ENCODE measurements at places on chromosomes 11 and 22.

DNA sequence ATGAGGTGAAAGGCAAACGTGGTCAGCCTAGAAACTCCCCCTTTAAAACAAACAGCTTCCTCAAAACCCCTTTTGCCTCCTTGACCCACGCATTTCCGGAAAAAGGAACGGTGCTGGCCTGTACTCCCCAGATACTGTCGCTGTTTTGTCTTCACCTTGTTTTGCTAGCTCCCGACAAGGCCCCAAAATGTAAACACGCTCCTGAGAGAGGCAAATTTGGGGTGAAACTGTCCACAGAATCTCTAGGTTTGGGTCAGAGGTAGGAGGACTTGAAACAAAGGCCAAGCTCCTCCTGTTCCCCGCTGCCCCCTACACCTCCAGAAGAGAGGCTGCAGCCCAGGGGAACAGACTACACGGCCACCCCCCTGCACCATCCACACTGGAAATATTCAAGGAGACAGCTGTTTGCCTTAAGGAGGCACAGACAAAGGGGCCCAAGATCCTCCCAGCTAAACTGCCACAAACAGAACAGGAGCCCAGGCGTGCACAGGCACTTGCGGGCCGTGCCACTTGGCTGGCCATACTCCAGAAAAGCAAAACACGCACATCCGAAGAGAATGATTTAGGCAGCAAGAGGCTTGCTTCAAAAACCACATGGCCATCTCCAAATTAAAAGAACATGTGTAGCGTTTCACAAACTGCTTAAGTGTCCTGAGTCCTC is 160.5 kb upstream of the GRK3 start:
- DNase-seq: no peak

- peak; percentile 27 for DNase-seq
These were observed 1.2 kb downstream of the SLC37A4 start for GRCh38 chr11:119029340-119030028.

DNA sequence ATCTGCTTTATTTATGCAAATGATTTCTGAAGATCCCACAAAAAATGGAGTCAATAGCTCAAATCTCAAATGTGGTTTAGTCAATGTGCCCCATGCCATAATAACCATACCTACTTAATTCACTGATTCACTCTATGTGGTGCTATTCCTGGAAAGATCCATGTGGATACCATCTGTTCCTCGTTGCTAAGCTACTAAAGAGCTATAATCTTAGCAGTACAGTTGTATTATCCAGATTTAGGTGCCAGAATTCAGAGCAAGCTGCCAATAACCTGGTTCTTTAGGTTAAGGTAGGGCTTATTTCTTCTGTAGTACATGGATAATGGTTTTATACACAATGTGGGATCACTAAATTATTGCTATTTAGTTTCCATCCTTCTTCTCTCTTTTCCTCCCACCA is 974.7 kb upstream of the CCDC90B start:
- no peak for DNase-seq

- DNase-seq: no peak
These were observed 24.0 kb upstream of the MYH9 start for GRCh38 chr22:36411589-36412258.

DNA sequence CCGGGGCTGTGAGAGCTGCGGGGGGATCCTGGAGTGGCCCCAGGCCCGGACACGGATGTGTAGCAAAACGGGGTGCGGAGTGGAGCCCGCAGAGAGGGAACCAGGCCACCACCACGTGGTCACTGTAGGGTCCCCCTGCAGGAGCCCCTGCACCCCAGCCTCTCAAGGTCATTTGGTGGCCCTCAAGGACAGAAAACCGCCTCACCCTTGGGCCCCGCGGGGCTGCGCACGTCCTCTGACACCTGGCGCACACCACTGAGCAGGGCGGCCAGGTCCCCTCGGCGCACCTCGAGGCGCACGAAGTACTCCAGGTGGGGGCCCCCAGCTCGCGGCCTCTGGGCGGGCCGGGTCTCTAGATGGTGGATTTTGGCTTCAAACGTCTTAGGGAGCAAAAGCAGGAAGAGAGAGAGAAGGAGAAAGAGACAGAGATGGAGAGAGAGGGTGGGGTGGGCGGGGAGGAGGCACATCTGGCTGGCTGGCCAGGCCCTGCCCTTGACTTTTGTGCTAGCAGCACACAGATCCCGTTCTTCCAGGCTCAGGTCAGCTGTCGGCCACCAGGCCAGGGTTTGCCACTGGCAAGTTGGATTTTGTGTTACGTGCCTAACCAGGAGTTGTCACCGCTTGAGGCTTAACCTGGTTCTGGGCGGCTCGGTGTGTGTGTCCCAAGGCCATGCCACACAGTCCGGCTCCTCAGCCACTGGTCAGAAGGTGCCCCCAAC is 3.2 kb downstream of the TH start:
- no peak for DNase-seq

Measured in stimulated activated CD4-positive, alpha-beta T cell treated with anti-CD3 and anti-CD28 coated beads, Interleukin-1b, Interleukin-23, amount 100 ng/mL, for 1 hour (primary cell).